Immature natural killer cell (primary cell): ENCODE measurements at places on chromosomes 13 and 19. TPM values are rescaled to one million over a fixed set of nuclear protein-coding genes. Genes with fewer than 3 reads are reported as not detected.

CKM gene
- not detected for polyA plus RNA-seq

RXFP2 gene
- polyA plus RNA-seq = not detected

LILRB4 gene
- polyA plus RNA-seq = 7.4 TPM

BBC3 gene
- 8.3 TPM for polyA plus RNA-seq

ZIM2 gene
- polyA plus RNA-seq = not detected

S1PR5 gene
- 399 TPM for polyA plus RNA-seq

NCAN gene
- not detected for polyA plus RNA-seq

PRTN3 gene
- not detected for polyA plus RNA-seq

TBXA2R gene
- polyA plus RNA-seq = 9.5 TPM
